ENCODE measurements at places on chromosomes 16 and 17.

- no peak for DNase-seq
These were observed 22.3 kb downstream of the CDH11 start for GRCh38 chr16:65099607-65100006.

- DNase-seq = no peak
These were observed 30.5 kb downstream of the NSMCE1 start for GRCh38 chr16:27238016-27238587.

GRCh38 chr16:89422905-89423630 lies 67.3 kb downstream of the ANKRD11 start:
- no peak for DNase-seq

- no peak for DNase-seq
These were observed 19.5 kb downstream of the PRR11 start for GRCh38 chr17:59175076-59175475.

- DNase-seq = no peak
These were observed 2.9 kb downstream of the PHKB start for GRCh38 chr16:47463771-47464624.

DNA sequence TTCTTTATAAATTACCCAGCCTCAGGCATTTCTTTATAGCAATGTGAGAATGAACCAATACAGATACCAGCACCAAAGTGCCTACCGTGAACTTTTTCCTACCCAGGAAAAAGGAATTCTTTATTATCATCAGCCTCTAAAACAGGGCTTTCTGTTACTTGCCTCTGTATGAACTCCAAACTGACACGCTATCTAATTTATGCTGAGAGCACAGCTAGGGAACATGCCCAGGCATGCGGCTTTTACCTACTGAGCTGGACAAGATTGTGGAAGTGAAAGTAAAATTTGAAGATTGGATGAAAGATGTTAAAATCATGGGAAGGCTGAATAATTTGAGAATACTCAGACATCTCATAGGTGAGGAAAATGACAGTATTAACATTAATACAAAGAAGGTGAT lies 24.4 kb upstream of the ADCY9 start:
- DNase-seq = no peak
